ENCODE measurements at places on chromosomes 11 and 22.

- DNase-seq: no peak
These were observed 8.6 kb downstream of the DNHD1 start for GRCh38 chr11:6505577-6506240.

DNA sequence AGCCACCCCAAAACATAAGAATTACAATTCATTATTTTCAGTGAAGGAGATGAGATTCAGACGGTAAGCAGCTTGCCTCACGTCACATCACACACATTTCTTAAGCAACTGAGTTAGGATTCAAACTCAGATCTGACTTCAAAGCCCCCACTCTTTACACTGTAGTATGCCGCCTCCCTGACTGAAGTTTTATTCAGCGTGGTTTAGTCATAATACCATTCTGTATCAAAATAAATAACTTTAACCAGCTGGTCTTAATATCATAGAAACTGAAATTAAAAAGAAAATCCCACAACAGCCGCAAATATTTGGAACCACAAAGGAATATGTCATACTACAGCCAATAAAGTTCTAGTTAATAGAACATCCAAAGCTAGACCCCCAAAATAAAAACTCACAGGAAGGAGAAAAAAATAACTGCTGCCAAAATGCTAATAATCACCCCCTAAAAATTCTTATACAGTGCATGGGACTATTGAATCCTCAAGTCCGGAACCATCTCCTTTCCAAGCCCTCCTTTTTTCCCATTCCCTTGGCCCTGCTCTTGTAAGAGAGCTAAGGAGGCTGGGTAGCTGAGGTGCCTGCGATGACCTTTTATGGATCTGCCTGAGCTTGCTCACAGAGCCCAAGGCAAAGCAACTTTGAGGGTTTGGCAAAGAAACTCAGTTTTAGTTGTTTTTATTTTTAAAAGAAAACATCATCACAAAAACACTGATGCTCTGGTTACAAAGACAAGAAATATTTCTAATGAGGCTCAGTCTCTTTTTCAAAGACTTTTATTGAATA, 334.5 kb downstream of the TTC28 start:
- DNase-seq: no peak

DNA sequence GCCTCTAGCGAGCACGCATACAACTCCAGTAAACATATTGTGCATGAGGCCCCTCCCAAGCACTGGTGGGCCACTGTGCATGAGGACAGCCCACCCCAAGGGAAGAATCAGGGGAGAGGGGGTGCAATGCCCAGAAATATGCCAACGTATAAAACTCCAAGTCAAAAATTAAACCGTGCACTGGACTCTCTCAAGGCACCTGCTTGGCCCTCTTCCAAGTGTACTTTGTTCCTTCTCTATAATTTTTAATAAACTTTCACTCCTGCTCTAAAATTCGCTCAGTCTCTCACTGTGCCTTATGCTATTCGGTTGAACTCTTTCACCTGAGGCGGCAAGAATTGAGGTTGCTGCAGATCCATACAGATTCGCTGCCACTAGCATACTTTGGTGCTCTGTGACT, 465.3 kb upstream of the TENM4 start:
- no peak for DNase-seq

DNA sequence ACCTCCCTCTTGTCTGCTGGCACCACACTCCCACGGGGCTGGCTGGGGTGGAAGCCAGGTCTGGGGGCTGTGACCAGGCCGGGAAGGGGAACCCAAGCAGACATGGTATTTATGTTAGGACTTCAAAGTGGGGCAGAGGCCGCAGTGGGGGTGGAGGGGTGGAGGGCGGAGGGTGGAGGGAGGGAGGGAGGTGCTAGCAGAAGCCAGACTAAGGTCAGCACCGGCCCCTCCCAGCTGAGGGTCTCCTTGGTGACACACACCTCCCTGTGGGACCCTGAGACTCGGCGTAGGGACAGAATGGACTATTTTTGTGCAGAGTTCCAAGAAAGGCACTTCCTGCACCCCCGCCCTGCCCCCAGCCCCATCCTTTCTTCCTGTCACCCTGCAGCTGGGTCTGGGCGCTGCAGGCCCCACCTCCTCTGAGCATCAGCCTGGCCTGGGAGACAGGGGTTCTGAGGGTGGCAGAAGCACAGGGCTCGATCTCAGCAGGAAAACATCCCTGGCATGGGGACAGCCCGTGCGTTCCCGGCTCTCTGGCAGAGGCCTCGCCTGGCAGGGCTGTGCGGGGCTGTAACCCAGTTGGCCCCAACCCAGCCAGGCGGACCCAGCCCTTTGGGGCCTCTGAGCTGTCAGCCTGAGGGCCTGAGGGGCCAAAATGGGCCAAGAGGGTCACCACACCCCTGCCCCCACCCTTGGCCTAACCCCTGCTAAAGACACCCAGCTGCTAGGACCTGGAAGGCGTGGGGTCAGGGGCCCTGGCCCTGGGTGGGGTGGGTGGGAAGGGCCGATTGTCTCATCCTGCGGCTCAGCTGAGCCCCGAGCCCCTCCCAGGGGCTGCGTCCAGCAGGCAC, 9.6 kb upstream of the CD248 start:
- DNase-seq: no peak

DNA sequence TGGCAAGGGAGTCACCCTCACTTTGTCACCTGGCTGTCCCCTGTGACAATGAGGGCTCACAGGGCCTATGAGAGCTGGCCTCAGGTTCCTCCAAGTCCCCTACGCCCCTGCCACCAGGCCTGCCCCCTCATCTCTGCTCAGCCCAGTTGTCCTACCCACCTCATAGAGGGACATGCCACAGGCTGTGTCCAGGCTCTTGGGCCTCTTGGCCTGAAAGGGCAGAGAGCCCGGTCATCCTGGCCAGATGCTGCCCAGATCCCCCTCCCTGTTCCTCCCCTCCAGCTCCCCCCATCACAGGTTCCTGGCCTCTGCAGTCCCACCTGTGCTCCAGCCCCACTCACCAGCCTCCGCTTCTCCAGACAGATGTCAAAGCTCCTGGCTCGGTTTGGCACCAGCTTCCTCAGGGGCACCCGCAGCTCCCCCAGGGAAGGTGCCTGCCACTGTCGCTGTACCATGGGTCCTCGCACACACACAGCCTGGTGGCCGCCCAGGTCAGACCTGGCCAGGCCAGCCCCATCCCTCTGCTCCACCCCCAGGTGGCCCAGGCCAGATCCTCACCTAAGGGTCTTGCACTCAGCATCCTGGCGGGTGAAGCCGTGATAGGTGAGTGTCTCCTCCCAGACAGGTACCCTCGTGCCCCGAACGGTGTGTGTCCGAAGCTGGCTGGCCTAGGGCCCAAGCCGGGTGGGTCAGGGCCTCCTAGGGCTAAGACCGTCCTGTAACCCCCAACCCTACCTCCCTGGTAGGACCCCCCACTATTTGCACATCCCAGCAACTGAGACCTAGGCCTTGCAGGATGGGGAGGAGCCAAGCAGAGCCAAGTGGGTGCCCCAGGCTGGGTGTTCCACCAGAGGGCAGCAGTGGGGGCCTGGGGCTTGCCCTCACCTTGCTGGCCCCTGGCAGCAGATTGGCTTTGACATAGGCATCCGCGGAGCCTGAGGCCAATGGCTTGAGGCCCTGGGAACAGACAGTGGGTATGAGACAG, 8.3 kb downstream of the NDUFV1 start:
- DNase-seq: no peak

DNA sequence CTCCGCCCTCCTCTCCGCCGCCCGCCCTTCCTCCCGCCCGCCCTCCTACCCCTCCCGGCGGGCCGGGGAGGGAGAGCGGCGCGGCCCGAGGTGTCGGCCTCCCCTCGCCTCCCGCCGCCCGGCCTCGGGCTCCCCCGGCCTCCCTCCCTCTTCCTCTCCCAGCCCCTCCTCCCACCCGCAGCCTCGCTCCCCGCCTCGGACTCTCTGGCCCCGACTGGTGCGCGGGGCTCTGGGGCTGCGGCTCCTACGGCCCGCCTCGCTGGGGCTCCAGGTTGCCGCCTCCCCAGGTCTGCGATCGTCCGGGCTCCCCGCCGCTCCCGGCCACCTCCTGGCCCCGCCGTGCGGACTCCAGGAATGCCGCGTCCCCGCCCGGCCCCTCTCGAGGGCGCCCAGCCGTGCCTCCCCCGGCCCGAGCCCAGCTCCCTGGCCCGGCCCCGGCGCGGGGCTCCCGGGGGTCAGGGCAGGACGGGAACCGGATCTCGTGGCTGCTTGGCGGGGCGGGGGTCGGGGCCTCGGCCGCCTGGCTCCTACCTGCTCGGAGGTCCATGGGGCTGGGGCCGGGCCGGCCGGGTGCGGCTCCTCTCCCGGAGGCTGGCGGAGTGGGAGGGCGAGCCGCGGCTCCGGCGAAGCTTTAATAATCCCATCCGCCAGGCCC, at the start of gene CLCF1:
Gene CLCF1, minus strand, starts transcription at position 606 of the 655 bp plus-strand sequence. Its CDS starts 59 bp downstream, at position 547.
- no peak for DNase-seq
